ENCODE measurements at places on chromosomes 16 and 17.

DNA sequence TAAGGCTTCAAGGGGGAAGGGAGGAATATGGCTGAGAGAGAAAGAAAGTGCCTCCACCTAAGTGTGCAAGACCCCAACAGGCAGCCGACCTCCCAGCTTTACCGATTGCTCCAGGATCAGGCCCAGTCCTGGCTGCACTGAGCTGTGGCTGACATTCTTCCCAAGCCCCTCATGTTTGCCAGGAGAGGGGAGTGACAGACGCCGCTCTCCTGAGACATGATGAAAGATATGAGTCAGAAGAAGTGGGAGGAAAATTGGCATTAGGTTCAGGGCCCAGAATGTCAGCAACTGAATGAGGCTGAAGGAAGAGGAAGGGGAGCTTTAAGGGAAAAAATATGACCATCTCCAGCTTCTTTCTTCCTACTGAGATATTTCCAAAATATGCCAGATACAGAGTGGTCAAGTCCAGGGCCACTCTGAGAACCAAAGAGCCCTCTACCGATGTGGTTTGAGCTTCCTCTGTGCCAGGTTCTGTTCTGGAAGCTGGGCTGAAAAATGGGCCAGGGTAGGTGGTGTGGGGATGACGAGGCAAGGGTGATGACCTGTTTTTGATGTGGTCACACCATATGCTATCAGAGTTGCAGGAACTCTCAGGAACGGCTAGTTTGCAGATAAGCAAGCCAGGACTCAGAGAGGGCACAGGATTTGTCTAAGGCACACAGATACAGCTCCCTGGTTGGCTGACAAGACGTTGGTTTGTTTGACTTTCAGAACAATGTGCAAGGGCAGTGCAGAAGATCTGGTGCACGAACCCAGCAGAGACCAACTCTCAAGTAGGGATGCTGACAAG, 176.7 kb downstream of the SOX9 start:
- no peak for DNase-seq

- no peak for DNase-seq
Observed at GRCh38 chr17:34156741-34157589, 98.1 kb upstream of the CCL2 start.

DNA sequence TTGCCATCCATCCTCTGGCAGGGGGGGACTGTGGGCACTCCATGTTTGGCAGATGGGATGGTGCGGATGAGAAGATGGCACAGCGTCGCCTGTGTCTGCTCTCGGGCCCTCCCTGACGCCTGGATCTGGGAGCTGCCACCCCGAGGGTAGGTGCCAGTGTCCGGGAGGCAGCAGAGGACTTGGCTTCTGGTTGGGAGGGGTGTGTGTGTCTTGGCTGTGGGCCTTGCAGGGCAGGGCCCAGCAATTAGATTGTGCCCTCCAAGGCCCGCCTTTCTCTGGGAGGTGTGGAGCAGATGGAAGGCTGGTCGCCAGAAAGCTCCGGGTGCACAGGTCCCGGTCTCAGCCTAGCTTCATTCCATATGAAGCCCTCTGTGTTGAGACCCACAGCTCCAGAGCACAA, 1.4 kb downstream of the RAP1GAP2 start:
- no peak for DNase-seq

DNA sequence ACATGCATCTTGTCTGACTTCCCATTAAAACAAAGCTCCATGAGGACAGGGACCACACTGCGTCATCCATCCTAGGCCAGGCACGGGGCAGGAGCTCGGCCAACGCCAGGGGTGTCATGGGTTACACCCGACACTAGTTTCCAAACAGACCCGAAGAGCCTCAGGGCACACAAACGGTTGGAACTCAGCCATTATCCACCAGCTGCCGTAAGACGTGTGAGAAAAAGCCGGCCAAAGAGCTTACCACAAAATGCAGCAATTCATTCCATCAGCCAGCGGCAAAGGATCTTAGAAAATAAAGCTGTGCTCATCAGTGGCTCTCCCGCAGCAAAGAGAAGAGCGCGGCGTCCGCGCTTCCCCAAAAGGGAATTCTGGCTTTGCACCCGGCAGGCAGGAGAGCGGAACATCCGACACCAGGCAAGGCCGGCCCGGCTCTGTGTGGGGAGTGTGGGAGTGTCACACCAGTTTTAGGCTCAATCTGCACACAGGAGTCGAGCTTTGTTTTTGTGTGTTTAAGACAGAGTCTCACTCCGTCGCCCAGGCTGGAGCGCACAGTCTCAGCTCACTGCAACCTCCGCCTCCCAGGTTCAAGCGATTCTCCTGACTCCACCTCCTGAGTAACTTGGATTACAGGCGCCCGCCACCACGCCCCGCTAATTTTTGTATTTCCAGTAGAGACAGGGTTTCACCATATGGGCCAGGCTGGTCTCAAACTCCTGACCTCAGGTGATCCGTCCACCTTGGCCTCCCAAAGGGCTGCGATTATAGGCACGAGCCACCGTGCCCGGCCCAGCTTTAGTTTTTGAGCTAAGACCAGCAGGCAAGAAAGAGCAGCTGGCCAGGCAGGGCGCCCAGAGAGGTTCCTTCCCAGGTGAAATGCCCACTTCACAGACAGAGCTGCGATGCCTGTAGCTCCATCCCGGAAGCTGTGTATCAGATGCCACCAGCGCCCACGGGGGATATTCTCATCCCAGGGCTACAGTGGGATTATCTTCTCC, 1.5 kb downstream of the SLC38A8 start:
- DNase-seq: no peak

DNA sequence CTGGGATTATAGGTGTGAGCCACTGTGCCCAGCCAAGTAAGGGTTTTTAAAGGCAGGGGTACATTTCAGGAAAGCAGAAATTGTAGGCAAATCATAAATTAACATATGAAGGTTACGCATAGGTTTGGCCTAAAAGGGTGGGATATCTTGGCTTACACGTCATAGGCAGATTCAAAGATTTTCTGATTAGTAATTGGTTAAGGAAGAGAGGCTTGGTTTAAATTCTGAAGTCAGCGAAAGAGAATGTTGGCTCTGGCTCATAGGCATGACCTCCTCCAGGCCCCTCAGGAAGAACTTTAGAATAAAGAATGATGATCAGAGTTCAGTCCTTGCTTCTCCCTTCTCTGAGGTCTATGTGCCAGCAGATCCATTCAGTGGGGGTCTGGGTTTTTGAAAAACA, 124.8 kb upstream of the RBBP6 start:
- DNase-seq: no peak

- no peak for DNase-seq
Observed at GRCh38 chr16:85394456-85395206, 218.5 kb upstream of the GSE1 start.

Measured in activated CD8-positive, alpha-beta T cell treated with anti-CD3 and anti-CD28 coated beads, Interleukin-2, amount 10 ng/mL, durations not matched to agents 7 days and 5 days (primary cell).